ENCODE measurements at places on chromosomes 6 and 20. TPM values are rescaled to one million over a fixed set of nuclear protein-coding genes. Genes with fewer than 3 reads are reported as not detected.

CDSN gene
- total RNA-seq = 0.05 TPM

GRCh38 chr6:152173957-152174356 lies 366.5 kb downstream of the ESR1 start:
- no peaks in the 10 kb centered on the region for H3K4me1 ChIP-seq
- no peak overlapping the region for H3K4me3 ChIP-seq
- peaks cover 42% of the 10 kb centered on the region for H3K36me3 ChIP-seq

DNA sequence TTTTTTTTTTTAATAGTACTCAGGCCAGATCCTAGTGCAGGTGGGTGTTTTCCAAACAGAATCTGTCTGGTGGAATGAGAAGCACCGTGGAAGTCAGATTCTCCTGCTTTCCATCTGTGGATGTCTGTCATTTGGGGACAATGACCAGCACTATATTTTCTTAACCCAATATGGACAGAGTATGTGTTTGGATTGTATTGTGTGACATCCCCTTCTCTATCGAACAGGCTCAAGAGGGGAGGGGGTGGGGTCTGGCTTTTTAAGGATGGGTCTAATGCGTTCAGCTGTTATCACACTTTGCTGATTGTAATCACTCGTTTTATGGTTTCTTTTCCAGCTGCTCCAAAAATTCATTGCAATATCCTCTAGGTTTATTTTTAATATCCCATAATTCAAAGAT lies 197.5 kb upstream of the CEP162 start:
- no peak overlapping the region for H3K27ac ChIP-seq
- H3K4me1 ChIP-seq = no peaks in the 10 kb centered on the region
- no peaks in the 10 kb centered on the region for H3K36me3 ChIP-seq
- no peak overlapping the region for H3K4me3 ChIP-seq

TAF11 gene
- 34.8 TPM for total RNA-seq

PSORS1C2 gene
- not detected for total RNA-seq

TBP gene
- 12.7 TPM for total RNA-seq

DNA sequence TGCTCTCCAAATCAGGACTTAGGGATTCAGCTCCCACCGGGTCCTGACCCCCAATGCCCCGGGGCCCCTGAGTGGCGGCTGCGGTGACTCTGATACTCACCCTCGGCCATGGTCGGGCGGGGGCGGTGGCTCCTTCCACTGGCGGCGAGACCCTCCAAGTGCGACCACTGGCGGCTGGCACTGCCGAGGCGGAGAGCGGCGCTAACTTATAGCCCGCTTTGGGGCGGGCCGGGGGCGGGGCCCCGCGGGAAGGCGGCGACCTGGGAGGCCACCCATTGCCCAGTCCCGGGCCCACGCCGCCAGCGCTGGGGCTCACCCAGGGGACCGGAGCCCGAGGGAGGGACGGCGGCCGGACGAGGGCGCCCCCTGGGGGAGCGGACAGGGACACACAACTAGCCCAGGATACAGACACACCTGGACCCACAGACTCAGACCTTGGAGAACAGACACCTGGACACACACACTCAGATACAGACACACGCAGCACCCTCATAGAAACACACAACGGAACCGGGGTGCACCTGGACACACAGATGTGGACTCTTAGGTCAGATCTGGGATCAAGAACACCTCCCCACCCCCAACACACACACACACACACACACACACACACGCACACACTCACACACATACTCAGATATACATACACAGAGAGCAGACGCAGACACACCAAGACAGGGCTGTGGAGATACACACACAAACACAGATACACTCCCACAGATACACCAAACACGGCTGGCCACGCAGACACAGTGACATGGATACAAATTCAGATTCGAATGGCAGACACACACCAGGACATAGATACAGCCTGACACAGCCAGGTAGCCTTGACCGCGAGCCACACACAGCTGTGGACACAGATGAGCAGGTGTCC lies at the start of gene TGM2:
TSS of gene TGM2 (minus strand) at position 182 of the 877 bp plus-strand sequence. CDS start at position 110, 72 bp downstream.
- DNase-seq = peak; percentile 9
- peak within 1 kb of the TSS; percentile 8 for H3K27ac ChIP-seq
- H3K4me3 ChIP-seq = no peak within 1 kb of the TSS
- peaks cover 5% of the 10 kb centered on the region for H3K4me1 ChIP-seq
- peaks cover 3% of the 10 kb centered on the region for H3K27me3 ChIP-seq
- no peaks in the 10 kb centered on the region for H3K36me3 ChIP-seq

DNA sequence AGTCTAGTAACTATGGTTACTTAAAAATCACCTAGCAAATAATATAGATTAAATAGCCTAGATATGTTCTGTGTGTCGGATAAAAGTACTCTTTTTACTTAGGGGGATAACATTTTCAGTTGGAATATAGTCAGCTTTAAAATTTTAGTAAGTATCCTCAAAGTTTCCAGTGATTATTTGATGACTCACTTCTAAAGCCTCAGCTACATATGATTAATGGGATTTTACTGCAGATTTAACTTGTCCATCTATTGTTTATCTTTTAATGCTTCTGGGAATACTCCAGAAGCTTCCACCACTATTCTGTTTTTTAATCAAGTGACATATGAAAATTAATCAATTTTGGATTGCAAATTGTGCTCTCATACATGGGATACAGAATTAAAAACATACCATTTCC lies 8.7 kb upstream of the TENT5A start:
- no peaks in the 10 kb centered on the region for H3K4me1 ChIP-seq
- H3K4me3 ChIP-seq = no peak overlapping the region
- no peak for DNase-seq
- no peaks in the 10 kb centered on the region for H3K27me3 ChIP-seq
- H3K27ac ChIP-seq = no peak overlapping the region
- no peaks in the 10 kb centered on the region for H3K36me3 ChIP-seq

DNA sequence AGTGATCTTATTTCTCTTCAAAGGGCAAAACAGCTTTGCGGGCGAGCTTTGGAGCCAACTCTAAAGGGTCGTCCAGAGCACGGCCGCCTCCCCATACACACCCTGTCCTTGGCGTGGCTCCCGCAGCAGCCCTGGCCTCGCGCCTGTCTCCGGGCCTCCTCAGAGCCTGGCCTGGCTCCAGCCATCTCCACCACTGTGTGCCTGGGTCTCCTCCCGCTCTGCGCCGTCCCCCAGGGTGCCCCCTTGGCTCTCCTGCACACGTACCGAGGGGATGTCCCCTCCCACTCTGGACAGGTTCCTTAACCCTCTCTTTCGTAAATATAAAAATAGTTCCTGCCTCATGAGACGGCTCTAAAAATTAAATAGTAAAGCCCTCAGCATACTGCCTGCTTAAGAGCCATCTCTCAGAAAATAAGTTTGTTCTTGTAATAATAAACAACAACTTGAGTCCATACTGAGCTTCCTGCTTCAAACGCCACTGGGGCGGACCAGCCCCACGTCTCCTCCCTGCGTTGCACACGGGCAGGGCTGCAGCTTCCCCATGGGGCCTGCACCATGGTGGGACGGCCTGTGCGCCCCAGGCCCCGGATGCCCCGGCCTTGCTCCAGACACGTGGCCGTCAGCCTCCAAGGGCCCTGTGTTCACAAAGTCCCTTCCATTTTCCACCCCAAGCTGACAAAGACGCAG lies 226.2 kb downstream of the TTLL2 start:
- H3K4me3 ChIP-seq = no peak overlapping the region
- H3K27me3 ChIP-seq = no peaks in the 10 kb centered on the region
- H3K4me1 ChIP-seq = peaks cover 2% of the 10 kb centered on the region
- no peak for DNase-seq

DNA sequence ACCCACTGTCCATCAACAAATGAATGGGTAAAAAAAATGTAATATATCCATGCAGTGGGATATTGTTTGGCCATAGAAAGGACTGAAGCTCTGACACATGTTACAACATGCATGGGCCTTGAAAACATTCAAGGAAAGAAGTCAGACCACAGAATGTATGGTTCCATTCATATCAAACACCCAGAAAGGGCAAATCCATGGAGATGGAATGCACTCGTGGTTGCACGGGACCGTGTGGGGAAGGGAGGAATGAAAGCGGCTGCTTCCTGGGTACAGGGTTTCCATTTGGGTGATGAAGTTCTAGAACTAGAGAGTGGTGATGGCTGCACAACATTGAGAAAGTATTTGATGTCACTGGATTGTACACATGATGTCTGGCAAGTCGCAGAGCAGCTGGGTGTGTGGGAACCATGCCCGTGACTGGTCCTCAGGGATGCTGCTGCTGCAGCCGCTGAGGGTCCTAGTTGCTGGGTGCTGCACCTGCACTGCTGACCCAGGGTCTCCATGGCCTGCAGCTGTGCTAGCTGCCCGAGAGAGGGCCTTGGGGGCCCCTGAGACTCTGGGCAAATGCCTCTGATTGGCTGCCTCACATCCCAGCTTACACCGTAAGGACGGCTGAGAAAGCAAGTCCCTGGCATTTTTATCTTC lies 220.3 kb downstream of the NRN1 start:
- H3K27me3 ChIP-seq = no peaks in the 10 kb centered on the region
- H3K36me3 ChIP-seq = no peaks in the 10 kb centered on the region
- DNase-seq = no peak

SLA2 gene
- 21.5 TPM for total RNA-seq

- H3K27me3 ChIP-seq = no peaks in the 10 kb centered on the region
- no peak overlapping the region for H3K4me3 ChIP-seq
- H3K36me3 ChIP-seq = no peaks in the 10 kb centered on the region
- no peak overlapping the region for H3K27ac ChIP-seq
Observed at GRCh38 chr6:130908188-130908587, 81.0 kb downstream of the SMLR1 start.

DNA sequence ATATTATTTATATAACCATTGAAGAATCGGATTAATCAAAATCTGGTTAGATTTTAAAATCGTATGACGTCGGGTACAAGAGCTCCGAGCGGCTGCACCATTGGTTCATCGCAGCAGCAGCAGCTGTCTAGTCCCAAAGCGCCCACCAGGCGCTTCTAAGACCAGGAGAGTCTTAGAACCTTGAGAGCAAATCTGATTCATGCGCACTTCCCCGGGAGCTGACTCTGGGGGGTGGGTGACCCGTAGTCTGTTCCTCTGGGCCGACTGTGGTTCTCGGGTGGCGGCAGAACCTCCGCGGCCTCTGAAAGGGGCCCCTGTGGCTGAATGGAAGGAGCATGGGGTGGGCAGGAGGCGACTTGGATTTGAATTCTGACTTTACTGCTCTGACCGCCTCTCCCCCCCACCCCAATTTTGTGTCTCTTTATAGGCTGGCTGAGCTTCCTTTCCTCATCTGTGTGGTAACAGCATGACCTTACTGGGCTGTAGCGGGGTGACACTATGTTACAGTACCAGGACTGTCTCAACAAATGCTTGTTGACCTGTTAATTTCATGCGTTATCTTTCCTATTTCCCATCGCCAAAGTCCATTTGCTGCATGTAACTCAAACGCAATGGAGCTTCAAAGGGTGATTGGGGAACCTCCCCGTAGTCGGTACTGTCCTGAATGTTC lies 119.7 kb downstream of the RTN4IP1 start:
- DNase-seq = no peak
- H3K4me3 ChIP-seq = peak overlapping the region; percentile 56
- no peaks in the 10 kb centered on the region for H3K36me3 ChIP-seq
- H3K4me1 ChIP-seq = peaks cover 31% of the 10 kb centered on the region
- H3K27ac ChIP-seq = no peak overlapping the region

- H3K4me1 ChIP-seq = peaks cover 24% of the 10 kb centered on the region
- H3K4me3 ChIP-seq = no peak overlapping the region
- no peaks in the 10 kb centered on the region for H3K27me3 ChIP-seq
- DNase-seq = no peak
- no peak overlapping the region for H3K27ac ChIP-seq
Observed at GRCh38 chr6:149364557-149364956, 35.5 kb upstream of the SUMO4 start.

- H3K36me3 ChIP-seq = no peaks in the 10 kb centered on the region
- no peaks in the 10 kb centered on the region for H3K27me3 ChIP-seq
- no peak overlapping the region for H3K27ac ChIP-seq
- no peak for DNase-seq
- no peak overlapping the region for H3K4me3 ChIP-seq
Observed at GRCh38 chr6:135932651-135933050, 81.2 kb downstream of the PDE7B start.

DNA sequence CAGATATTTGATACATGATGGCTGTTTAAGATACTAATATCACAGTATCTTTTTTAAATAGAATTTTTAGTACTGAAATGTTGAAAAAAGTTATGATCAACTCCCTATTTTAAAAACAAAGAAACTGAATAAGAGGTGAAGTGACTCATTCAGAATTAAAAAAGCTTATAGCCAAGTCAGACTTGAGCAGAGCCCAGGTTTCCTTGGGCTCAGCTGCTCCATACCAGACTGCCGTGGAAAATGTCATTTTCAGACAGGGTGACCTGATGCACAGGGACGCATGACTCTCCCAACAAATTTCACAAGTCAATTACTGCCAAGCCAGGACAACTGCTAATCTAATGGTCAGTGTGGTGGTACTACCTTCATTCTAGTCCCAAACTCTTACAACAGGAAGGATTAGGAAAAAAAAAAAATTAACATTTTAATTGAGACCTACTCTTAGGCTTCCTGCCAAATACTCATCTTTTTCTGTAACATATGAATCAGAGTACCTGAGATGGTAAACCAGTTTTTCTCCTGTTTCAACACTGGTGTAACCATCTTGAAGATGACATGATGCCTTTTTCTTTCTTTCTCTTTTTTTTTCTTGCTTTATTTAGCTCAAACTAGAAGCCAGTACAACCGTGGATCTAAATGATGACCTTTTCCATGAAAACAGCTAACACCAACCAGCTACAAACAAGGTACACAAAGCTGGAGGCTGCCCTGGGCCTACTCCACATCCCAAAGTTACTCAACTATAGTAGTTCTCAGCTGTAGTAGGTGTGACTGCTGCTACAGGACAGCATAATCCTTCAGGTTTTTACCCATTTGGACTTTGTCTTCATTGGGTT lies 30.5 kb downstream of the SLC22A23 start:
- peaks cover 2% of the 10 kb centered on the region for H3K27me3 ChIP-seq
- H3K4me3 ChIP-seq = no peak overlapping the region
- no peaks in the 10 kb centered on the region for H3K36me3 ChIP-seq
- no peak for DNase-seq

CST4 gene
- total RNA-seq = 0.80 TPM

STMND1 gene
- total RNA-seq = 0.05 TPM

DNA sequence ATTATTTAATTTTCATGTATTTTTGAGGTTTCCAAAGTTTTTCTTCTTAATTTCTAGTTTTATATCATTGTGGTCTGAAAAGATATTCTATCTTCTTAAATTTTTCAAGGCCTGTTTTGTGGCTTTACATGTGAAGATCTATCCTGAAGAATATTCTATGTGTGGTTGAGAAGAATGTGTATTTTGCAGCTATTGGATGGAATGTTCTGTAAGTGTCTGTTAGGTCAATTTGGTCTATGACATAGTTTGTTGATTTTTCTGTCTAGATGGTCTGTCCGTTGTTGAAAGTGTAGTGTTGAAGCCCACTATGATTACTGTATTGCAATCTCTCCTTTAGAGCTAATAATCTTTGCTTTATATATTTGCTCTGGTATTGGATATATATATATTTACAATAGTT lies 125.7 kb downstream of the CRYBG1 start:
- DNase-seq = no peak
- no peak overlapping the region for H3K27ac ChIP-seq
- H3K4me1 ChIP-seq = no peaks in the 10 kb centered on the region
- no peaks in the 10 kb centered on the region for H3K27me3 ChIP-seq
- H3K4me3 ChIP-seq = no peak overlapping the region
- H3K36me3 ChIP-seq = no peaks in the 10 kb centered on the region
